ENCODE measurements at places on chromosomes 7 and 10. TPM values are rescaled to one million over a fixed set of nuclear protein-coding genes. Genes with fewer than 3 reads are reported as not detected.
A peak's percentile ranks its signal among the peaks of the same experiment; 100 is the strongest.

The NUTM2D gene
- total RNA-seq: 13.0 TPM

The VSIR gene
- total RNA-seq: not detected

The PDZD7 gene
- total RNA-seq: 0.50 TPM

The TAF5 gene
- 11.5 TPM for total RNA-seq

The SPACDR gene
- 1.0 TPM for total RNA-seq

The AGR2 gene
- total RNA-seq: not detected

DNA sequence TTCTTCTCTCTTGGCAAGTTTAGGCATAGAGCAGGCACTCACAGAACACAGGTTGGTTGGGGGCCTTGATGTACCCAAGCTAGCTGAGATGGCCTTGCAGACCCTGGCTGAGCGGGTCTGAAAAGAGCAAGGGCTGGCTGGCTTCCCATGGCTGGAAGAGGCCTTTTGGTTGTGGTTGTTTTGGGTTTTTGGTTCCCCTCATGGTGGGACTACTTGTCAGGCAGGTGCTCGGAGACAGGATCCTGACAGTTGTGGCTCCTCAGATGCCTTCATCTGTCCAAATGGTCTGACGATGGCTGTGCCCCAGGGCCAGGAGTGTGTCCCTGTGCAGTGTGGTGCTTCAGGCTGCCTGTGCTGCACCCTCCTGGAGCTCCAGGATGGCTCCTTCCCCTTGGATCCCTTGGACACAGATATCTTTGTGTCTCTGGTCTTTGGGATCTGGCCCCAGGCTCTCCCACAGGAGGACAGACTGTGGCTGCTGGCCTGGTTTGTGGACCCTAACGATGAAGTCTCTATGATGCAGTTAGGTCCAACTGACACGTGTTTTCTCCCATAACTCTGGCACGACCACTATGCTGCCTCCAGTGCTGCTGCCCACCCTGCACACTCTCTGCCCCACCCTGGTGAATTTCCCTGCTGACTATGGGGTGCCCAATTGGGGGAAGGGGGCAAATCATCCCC is 321.5 kb upstream of the ZNF32 start:
- DNase-seq: no peak

DNA sequence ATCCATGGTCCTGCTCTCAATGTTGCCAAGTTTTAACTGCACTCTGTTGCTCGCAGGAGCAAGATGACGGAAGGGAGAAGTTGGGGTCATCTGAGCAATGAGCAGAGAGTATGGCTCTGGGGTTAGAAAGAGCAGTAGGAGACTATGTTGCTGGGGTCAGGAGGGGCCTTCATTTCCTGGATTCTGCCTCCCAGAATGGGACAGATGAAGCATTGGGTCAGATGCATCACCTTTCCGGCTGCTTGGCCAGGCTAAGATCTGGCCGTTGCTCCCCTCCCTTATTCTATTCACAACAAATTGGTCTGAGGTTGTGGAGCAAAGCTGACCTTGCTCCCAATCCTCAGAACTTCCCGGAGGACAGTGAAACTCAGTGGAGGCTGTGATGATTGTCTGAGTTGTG is 22.4 kb downstream of the STMP1 start:
- no peak for DNase-seq

DNA sequence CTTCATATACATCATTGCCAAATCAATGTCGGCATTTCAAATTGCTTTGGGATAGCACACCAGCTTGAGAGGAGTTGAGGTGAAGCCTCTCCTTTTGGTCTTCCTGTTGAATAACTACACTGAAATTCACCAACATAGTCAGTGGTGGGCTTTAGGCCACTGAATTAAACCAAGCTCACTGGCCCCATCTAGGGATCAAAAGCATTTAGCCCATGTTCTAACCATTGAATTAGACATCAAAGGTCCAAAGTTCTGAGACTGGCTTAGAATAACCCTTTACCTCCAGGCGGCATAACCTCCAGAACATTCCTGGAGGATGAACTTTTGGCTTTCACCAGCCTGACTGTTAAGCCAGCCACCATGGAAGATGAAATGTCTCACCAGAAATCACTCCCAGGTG is 54.6 kb downstream of the BPGM start:
- no peak for DNase-seq

GRCh38 chr7:83156006-83156405 is 6.7 kb downstream of the PCLO start:
- no peak for DNase-seq

GRCh38 chr7:128948976-128949760 is 11.4 kb downstream of the IRF5 start:
- DNase-seq: no peak

DNA sequence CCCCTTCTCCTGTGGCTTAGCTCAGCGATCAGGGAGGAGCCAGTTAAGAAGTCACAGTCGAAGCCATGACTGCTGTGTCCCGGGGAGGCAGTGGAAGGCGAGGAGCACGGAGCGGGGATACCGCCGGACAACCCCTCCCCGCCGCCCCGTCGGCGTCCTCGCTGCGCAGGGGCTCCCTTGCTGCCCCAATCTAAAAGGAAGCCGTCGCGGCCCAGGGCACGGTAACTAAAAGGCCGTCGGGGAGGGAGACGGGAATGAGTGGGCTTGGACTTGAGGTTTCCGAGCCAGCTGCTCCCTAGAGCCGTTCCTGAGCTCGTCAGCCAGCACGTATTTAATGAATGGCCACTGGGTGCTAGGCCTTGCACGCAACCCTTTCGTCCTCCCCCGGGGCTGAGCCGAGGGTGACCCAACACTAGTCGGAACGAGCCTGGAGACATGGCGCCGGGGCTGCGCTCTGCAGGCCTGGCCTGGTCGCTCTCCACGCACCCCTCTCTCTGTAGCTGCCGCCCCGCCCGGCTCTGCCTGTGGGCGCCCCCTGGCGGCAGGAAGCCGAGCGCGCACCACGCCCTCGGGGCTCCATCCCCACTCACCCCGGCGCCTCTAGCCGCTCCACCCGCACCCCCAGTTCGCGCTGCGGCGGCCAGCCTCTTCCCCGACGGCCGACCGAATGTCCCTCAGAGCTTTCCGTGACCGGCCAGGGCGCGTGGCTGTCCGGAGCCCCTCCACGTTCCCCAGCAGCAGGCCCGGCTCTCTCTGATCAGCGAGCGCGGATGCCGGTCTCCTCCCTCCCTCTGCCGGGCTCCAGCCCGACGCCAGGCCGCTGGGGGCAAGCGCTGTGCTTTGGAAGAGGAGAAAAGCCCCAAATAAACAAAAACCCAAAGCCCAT is 29.3 kb upstream of the KCNK18 start:
- peak; percentile 75 for DNase-seq

DNA sequence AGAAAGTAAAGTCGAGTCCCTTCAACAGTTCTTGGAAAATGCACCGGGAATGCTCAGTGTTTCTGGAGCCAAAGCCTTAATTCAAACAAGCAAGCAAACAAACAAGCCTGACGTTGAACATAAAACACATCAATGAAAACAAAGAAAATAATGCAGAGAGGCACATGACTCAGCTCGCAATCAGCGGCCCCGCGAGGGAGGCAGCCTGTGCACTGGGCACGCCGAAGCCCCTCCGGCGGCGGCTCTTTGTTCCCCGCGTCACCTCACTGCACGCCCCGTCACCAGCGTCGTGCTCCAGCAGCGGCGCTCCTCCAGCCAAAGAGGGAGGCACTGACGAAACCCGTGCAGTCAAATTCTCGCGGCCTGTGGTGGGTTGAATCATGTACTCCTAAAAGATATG is 151.5 kb downstream of the DNAJB6 start:
- DNase-seq: peak; percentile 33

DNA sequence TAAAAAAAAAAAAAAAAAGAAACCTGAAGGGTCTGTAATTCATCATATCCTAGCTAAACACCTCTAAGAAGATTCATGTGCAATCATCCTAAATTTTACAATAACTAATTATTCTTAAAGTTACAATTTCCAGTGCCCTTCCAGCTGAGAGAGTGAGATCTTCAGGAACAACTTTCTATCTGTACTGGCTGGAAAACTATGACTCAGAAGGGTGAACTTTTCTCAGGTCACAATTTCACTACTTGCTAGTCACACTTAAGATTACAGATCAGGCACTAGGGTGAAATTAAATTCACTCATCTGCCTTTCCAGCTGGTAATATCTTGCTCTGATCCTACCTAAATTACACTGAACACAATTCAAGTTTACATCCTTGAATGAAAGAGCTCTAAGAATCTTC is 158.8 kb downstream of the ANK3 start:
- DNase-seq: no peak

GRCh38 chr10:43292755-43293676 is 26.2 kb upstream of the RASGEF1A start:
- peak; percentile 36 for DNase-seq
